ENCODE measurements at places on chromosomes 3 and 15.

DNA sequence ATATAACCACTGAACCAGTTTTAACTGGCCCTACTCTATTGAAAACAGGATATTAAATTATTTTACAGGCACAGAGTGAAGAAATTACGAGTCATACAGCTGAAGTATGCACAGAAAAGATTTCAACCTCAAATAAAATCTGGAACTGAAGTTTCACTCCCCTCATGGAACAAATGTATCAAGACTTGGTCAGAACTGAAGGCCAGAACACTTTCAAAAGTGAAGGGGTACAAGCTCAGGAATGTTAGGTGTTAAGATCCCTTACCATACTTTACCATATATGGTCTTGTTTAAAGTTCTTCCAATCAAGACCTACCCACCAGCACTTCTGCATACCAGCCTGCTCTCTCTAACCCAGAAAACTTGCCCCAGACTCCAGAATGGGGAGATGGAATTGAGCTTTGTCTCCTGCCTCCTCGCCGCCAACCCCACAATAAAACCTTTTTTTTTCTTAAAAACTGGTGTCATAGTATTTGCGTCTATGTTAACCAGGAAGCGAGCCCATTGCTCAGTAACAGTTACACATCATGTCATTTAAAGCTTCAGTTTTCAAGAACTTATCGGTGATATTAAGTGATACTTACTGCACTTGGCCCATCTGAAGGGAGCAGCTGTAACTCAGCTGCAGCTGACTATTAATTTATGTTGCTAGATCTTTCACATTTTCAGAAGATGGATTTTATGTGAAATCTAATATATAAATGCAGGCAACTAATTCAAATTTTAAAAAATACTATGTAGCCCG lies 59.9 kb downstream of the OXSM start:
- no peak for DNase-seq

DNA sequence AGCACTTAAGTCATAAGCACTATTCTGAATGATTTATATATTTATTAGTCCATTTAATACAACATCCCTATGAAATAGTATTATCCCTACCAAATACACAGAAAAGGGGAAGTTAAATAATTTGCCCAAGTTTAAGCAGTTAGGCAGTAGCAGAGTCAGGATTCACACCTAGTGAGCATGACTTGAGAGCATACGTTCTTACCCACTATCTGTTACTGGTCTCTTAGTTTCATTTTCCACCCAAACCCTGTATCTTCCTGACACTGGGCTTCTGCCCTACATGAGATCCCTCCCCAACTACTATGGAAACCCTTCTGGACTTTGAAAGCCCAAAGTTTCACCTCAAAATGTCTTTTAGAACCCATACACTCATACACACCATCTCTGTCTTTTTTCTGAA lies 4.4 kb upstream of the ATOSA start:
- no peak for DNase-seq

DNA sequence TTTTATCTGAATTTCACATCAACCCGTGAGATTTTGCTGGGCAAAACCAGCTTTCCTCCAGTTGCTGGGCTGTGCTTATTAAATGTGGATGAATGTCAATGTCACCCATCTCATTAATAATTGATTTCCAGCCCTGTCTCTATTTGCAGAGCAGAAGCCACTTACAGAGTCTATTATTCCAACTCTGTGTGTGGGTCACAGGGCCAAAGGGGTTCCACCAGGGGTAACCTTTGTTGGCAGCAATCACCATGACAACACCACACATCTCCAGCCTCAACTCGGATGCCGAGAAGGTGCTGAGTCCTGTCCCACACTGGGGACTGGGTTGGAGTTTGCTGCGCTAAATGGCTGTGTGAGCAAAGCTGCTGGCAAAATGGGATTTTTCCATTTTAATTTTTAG lies 51.1 kb upstream of the WNT5A start:
- DNase-seq: no peak

DNA sequence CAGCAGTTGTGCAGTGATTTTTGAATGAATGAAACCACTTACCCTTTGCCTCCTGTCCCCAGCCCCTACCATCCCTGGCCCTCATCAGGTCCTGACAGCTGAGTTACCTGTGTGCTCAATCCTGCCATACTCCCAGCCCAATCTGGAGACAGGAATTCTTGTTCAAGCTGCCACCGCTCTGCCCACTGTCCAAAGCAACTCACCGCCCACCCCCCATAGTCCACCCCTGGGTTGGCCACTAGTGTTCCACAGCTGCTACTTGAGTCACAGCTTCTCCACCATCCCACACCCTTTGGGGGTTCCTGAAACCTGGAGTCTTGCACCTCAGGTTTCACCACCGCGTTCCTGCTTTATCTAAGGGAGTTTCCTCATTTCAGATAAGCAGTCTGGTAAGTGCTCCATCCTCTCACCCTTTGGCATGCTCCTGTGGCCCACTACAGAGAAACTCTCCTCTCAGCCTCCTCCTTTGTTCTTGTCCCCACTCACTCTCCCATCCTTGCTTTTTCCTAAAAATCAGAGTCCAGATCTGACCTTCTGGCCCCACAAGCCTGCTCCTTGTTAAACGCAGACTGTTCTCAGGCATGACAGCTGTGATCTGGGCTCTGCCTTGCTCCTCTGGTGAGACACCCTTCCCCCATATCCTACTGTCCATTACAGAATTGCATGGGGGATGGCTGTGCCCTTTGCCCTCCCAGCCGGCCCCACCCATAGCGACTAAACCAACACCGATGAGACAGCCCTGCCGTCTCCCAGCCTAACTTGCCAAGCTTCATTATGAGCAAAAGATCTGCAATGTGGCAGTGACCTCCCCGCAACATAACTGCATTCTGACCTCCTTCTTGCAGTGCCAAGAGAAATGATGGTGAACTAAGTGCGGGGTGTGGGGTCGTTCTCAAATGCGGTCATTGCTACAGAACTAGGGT lies 50.0 kb downstream of the CYP19A1 start:
- no peak for DNase-seq

DNA sequence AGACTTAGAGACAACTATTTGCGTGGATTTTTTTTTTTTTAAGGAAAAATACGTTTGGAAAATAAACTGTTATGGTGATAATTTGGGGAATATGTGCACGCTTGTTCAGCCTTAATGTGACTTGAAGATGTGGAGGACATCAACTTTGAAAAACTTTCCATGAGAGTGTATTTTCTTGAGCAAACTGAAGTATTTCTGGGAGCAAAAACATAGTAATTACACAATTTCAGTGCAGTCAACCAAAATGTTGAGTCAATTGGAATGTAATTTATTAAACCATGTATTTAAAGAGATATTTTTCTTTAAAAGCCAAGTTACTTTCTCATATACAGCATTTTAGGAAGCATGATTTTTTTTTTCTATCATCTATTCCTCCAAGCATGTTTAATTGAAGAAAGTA lies 80.3 kb upstream of the FLNB start:
- no peak for DNase-seq

DNA sequence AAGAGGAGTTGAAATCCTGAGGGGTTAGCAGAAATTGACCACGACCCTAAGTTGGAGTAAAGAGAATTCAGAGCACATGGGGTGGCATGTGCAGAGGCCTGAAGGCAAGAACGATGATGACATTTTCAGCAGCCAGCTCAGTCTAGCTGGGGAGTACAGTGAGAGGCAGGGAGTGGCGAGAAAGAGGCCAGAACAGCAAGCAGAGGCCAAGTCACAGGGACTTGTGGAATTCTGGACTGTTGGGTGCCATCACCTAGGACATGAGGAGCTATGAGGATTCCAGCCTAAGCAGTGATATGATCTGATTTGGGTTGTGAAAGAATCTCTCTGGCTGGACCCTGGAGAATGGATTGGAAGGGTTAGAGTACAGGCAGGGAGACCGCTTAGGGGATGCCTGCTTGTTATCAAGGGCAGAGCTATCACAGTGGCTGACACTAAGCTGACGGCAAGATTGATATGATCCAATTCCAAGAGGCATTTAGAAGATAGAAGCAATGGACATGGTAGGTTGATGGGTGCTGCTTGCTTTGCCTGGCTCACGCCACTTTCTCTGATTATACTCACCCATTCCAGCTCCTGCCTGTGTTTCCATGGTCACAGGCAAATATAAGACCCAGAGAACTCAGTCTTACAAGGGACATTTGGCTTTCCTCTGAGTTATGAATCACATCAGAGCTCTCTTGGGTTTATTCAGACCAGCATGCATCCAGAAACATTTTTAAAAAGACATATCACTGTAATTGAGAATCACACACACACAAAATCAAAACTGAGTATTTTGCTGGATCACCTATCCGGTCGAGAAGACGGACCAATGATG lies 66.4 kb downstream of the LRTM1 start:
- no peak for DNase-seq

DNA sequence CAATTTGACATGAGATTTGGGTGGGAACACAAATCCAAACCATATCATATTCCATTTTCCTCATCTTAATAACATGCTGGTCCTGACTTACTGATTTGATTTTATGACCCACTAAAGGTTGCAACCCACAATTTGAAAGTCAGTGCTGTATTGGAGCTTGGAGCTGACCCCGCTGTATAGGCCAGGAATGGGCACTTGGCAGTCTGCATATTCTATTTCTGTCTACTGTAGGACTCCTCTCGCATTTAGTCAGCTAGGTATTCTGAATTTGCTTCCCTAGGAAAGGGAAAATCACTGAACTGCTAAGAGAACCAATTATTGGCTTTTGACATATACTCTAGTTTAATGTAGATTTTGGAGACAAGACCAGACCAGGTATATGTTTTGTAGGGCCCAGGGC lies 157.0 kb downstream of the MFSD1 start:
- DNase-seq: no peak

- no peak for DNase-seq
Observed at GRCh38 chr15:100284191-100284590, 57.6 kb downstream of the ADAMTS17 start.

DNA sequence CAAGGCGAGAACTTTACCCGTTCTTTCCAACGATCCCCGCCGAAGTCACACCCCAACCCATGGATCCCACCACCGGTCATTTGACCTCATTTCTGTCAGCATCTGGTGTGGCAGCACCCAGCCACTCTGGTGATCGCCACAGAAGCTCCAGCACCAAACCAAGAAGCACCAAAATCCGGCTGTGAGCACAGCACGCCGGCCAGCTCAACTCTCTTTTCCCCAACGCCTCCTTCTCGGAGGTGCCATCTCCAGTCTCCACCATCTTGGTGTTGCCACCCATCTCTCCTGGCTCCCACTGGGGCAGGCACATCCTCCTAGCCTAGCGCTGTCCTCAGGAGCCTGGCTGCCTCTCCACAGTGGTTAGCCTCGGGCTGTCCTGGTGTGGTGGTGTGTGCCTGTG lies 6.5 kb downstream of the MUC4 start:
- no peak for DNase-seq

DNA sequence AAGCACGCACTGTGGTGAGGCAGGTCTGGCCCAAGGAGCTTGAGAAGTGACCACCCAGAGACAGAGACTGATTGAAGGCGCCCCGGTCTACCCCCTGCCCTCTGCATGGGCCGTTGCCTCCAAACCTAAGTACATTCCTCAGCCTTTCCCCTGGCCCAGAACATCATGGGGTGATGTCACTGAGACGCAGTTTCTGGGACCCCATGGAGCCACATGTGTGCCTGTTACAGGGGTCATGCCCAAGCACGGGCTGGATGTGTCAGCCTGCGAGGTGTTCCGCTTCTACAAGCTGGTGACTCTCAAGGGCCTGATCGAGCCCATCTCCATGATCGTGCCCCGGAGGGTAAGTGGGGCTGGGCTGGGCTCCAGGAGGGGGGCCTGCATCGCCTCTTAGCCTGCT lies 102.2 kb downstream of the ANP32A start:
- no peak for DNase-seq

- no peak for DNase-seq
Observed at GRCh38 chr3:16504242-16504641, 9.3 kb downstream of the RFTN1 start.

GRCh38 chr3:191380001-191380400 lies 49.7 kb upstream of the UTS2B start:
- no peak for DNase-seq

- no peak for DNase-seq
Observed at GRCh38 chr3:79027593-79027992, 740.2 kb downstream of the ROBO1 start.

DNA sequence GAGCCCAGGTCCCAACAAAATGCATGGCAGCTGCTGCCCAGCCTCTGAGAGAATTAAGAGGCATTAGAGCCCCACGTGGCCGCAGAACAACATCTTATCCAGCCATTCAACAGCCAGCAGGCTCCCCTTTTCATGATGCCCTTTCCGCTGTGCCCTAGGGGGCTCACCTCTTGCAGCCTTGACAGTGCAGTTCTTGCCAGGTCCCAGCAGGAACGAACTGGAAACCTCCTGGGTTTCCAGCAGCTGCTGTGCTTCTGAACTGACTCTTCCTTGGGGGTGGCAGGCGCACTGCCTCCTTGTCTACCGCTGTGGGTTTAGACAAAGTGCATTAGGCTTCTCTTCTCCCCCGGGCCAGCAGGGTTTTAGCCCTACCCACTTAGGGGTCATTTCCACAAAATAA lies 85.2 kb downstream of the FAM174B start:
- DNase-seq: no peak

GRCh38 chr3:124741027-124741426 lies 10.8 kb downstream of the UMPS start:
- no peak for DNase-seq

- no peak for DNase-seq
Observed at GRCh38 chr15:61393949-61394348, 164.8 kb upstream of the RORA start.

DNA sequence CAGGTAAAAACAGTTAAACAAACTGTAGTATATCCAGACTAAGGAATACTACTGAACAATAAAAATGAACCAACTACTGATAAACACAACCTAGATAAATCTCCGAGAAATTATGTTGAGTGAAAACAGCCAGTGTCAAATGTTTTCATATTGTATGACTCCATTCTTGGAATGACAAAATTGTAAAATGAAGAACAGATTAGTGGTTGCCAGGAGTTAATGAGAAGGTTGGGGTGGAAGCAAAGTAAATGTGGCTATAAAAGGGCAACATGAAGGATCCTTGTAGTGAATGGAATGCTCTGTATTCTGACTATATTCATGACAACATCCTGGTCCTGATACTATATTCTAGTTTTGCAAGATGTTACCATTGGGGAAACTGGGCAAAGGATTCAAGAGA lies 27.5 kb upstream of the ACKR4 start:
- DNase-seq: no peak

- DNase-seq: no peak
Observed at GRCh38 chr3:115825046-115825445, 201.7 kb downstream of the GAP43 start.

DNA sequence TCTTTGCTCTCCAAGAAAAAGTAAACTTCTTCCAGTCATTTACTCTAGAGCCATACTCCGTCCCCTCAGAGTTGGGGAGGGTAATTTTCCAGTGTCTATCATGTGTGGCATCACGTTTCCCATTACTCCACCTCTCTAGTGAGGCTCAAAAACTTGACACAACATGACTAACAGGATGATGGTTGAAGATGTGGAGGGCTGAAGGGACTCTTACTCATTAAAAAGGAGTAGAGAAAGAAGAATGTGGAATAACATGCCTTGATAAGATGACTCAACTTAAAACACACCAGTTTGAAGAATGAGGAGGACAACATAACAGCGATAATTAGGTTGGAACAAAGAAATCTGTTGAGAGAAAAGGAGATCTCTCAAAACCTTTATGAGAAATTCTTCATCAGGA lies 894.3 kb downstream of the OTOL1 start:
- no peak for DNase-seq
